CD4-positive, alpha-beta T cell treated with Interleukin-21 for 1 hour (primary cell): ENCODE measurements at places on chromosomes 5 and 9.

GRCh38 chr5:127587246-127587917 lies 61.5 kb upstream of the CTXN3 start:
- DNase-seq, result no peak

GRCh38 chr9:132409828-132410528 lies at the start of gene CFAP77:
Gene CFAP77, plus strand, starts transcription at chr9:132410211. Its CDS starts 61 bp downstream, at chr9:132410272.
- peak; percentile 44 for DNase-seq

DNA sequence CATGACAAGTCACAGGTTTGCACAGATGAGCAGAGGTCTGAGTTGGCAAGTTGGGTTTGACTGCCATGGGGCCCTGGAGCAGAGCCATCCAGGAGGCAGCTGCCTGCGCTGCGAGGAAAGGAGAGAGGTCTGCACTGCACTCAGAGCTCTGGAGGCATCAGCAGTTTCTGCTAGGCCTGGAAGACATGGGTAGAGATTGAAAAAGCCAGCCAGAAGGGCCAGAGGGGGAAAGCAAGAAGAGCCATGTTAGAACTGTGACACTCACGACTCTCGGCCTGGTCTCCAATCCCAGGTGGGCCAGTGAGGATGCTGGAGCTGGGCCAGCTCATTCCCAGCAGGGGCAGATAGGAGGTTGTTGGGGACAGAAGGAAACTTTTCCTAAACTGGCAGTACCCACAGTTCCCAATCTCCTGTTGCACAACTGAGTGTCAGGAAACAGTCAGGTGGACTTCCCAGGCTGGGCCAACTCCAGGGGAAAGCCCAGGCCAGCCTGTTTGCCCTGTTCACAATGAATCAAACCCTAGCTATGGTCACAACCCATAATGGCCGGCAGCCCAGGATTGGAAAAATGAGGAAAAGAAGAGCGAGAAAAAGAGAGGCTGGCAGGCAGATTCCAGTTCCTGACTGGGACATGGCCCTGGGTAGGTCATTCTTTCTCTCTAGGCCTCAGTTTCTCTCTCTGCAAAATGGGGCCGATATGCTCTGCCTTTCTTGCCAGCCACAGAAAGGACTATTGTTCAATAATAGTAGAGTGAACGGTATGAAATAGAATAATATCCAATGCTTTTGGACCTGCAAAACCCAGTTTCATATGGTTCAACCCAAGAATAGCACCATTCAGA lies 7.8 kb upstream of the ORM1 start:
- no peak for DNase-seq

DNA sequence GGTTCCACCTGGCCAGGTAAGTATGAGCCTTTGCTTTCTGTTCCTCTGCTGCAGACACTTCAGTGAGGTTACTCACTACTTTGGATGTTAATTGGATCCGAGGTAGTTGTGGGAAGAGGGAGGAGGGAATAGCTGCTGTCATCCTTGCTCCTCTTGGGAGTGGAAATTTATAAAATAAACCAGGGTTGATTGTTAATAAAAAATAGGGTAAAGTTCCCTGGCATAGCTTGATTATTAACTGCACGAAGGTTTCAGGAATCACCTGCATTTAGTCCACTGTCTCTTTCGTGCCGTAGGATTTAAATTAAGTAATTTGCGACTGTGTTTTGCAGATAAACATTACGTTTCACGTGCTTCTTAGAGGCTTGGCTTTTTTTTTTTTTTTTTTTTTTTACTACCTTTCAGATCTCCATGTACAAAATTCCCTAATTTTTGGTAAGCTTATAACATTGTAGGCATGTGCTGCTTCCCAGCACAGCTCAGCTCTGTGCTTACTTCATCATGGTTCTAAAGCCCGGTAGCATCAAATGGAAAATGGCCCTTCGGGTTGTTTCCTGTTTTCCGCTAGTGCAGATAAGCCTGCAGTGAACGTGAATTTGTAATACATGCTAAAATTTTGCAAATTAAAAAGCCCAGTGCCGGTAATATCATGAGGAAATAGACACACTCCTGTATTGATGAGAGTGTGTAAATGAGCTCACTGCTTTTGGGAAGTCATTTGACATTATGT lies 26.9 kb upstream of the LTC4S start:
- DNase-seq, result no peak

- DNase-seq, result no peak
Measured at GRCh38 chr9:3773362-3774060, 247.7 kb upstream of the RFX3 start.

DNA sequence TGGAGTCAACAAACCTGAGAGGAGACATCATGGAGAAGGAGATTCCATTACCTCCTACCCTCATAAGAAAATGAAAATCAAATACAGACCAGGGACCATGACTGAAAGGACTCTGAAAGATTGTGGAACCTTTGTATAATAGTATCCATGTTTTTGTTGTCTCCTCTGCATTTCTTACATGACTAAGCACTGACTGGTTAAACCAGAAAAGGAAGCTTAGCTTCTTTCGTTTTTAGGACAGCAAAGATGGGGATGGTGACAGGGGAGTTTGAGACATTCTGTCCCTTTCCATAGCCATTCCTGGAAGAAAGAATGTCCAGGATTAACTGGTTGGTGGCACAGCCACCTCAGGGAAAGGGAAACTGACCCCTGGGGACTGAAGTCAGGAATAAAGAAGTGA lies 22.2 kb downstream of the ITGA1 start:
- no peak for DNase-seq

GRCh38 chr5:122078116-122079110 lies at the start of gene LOX:
Gene LOX, minus strand, starts transcription at chr5:122078259. Its CDS starts 274 bp downstream, at chr5:122077985.
- DNase-seq, result no peak

- no peak for DNase-seq
Measured at GRCh38 chr9:27542508-27542907, 12.9 kb upstream of the MOB3B start.

- DNase-seq, result no peak
Measured at GRCh38 chr5:102731693-102732092, 23.4 kb upstream of the PAM start.

DNA sequence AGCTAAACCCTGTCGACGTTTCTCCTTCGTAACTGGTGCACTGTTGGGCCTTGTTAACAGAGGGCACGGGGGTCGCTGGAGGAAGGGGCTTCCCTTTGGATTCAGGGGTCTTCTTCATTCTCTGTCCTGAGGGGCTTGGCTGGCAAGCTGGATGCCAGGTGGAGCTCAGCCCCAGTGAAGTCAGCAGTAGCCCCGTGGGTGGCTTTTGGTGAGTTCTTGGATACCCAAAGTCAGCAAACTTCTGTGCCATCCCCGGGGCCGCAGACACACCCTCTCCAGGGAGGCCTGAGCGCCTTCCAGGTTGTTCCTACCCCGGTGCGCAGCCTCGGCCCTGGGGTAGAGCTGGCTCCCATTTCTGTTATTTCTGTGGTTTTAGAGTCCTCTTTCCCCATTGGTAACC lies 12.3 kb upstream of the OBP2A start:
- no peak for DNase-seq

DNA sequence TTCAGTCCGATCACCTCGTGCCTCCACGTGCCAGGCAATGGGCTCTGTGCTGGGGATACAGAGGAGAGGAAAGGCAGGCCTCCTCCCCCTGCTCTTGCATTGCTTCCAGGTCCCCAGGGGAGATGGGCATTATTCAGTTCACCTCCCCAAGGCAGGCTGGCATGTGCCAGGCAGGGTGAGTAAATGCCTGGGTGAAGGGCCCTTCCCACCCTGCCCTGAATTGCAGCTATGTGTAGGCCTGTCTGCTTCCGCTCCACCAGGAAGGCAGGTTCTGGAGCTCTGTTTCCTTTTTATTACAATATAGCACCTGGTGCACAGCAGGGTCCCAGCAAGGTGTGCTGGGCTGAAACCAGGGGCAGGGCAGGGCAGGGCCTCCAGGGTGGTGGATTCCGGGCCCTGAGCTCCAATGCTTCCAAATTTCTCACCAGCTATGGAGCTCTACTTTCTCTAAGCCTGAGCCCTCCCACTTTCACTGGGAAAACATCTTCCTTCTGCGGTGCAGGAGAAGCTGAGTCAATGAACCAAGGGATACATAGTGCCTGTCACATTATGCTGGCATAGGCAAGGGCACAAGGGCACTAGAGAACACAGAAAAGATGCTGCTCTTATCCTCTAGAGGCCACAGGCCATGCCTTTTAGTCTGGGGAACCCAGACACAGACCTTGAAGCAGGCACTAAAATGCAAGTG lies 42.0 kb downstream of the SHB start:
- no peak for DNase-seq

DNA sequence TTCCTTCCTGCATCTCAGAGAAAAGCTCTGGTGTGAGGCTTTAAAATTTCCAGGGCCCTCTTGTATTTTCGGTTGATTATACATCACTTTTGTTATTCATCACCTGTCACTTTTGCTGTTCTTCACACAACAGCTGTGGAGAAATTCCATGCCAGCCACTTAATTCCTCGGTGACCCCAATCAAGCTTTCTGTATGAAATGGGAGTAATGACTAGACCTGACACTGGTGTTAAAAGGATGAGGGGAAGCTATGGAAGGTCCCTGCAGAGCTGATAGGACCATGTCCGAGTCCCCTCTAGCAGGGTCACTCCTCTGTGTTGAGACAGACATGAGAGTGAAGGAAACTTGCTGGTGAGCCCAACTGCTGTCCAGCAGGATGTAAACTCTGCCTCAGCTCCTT lies 59.7 kb downstream of the GPR21 start:
- DNase-seq, result no peak

DNA sequence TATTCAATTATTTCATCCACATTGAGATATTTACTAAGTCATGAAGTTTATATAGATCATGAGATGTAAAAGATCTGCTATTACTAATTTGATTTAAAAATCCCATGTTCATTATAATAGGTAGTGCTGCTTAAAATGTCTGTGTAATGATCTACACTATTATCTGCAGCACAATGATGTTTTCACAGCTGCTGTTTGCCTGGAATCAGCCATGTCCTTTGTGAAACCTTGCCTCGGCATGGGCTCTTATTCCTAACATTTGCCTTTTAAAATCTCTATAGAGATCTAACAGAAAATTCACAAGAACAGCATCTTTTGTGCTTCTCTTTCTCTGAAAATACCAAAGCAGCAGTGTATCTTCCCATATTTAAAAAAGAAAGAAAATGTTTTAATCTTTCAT lies 444.6 kb downstream of the PTPRD start:
- no peak for DNase-seq

GRCh38 chr9:34983209-34983608 lies 6.3 kb upstream of the DNAJB5 start:
- peak; percentile 21 for DNase-seq

DNA sequence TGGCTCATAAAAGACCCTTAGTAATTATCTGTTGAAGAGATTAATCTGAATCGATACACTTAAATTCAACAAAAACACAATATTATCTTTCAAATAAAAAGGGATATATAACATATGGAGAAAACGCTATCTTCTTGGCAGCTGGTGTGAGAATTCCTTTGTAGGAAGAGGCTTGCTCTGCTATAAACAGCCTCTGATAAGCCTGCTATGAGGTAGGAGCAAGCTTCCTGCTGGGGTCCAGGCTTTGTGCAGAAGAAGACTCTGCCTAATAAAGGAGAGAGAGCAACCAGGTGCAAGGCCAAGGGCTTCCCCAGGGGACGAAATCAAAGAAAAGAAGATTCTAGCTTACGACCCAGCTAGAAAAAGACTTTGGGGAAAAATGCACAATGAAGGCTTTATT lies 43.3 kb upstream of the SSBP2 start:
- no peak for DNase-seq

DNA sequence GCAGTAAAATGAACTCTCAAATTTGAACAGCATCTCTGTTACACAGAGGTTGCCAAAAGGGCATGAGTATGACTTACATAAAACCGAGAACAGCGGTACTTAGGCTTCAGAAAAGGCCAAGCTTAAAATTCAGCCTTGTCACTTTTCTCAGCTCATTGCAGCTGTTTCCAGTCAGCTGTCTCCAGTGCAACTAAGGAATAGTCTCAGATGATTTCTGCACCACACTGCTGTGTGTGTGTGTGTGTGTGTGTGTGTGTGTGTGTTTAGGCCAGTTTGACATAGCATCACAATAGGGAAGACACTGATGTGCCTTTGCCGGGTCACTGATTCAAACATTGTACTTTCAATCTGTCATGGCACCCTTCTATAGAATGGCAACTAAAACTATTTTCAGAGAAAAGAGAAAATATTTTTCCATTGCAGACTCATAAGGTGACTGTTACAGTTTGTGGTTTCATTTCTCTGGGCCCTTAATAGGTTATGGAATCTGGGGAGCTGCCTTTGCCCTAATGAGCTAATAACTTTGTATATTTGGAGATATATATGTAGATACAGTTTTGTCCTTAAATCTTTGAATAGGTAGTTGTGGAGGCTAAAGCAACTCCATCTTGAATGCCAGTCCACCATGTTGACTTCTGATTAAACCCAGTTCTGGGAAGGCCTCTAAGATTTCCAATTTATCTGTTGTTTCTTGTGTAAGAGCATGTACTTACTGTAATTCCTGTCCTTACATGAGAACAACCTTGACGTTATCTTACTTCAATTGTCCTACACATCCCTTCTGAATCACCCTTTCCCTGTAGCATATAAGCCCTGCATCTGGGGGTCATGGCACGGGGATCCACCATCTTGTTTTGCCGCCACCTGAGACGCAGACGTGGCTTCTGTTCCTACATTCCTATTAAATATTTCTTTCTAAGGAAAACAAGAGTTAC lies 4.5 kb downstream of the LSM11 start:
- no peak for DNase-seq

DNA sequence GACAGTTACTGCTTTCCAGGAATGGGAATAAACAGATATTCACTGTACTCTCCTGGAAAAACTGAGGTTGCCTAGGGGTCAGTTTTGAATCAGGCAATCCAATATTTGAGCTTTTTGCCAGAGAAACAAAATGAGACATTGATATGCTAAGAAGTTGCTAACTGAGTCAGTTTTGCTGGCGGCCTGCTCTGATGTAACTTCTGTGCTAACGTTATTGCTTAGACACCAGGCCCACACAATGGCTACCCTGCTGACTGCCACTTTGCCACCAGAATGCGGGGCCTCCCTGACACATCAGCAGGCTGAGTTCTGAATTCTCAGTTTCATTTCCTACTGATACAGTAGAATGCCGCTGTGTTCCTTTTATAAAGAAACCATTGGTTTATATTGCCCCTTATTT lies 18.2 kb upstream of the ZNF618 start:
- no peak for DNase-seq

DNA sequence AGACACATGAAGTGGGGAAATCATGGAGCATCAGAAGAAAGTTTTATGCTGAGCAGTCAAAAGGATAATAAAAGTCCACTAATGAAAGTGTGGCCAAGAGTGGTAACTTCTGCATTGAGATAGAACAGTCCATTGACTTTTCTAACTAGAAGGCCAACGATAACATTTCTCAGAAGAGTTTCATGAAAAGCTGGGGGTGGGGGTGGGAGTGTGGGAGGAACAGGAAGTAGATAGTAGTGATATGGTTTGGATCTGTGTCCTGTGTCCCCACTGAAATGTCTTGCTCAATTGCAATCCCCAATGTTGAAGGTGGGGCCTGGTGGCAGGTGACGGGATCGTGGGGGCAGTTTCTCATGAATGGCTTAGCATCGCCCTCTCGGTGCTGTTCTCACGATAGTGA lies 36.2 kb upstream of the SNAPC3 start:
- DNase-seq, result no peak

- DNase-seq, result no peak
Measured at GRCh38 chr5:174617285-174617684, 107.1 kb upstream of the MSX2 start.

DNA sequence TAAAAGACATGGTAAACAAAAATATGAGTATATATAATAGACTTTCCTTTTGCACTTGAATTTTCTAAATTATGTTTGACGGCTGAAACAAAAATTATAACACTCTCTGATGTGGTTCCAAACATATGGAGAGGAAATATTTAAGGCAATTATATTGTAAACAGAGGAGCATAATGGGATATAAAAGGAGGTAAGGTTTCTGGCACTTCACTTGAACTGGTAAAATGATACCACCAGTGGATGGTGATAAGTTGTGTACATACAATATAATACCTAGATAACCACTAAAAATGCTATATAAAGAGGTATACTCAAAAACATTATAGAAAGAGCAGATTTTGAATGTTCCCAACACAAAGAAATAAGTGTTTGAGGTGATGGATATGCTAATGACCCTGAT lies 192.9 kb upstream of the RAD23B start:
- DNase-seq, result no peak
